ENCODE measurements at places on chromosomes 5 and 9. TPM values are rescaled to one million over a fixed set of nuclear protein-coding genes. Genes with fewer than 3 reads are reported as not detected.

GRCh38 chr5:80805038-80805437 is 150.3 kb upstream of the DHFR start:
- DNase-seq, result no peak

Gene TNFSF8
- total RNA-seq, result under 0.01 TPM

DNA sequence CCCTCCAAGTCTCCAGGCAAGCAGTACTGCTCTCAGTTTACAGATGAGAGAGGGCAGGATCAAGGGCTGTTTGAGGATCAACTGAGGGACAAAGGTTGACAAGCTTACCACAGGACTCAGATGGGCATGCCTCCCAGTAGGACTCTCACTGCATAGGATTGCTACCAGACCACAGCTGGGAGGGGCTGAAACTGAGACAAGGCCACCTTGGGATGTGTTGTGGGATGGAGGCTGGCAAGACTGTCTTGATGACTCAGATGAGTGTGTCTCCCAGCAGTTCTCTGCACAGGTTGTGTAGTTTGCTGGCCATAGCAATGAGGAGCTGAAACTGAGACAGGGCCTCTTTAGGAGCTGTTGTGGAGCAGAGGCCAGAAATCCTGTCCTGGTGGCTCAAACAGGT is 222.2 kb upstream of the IRX1 start:
- DNase-seq, result no peak

DNA sequence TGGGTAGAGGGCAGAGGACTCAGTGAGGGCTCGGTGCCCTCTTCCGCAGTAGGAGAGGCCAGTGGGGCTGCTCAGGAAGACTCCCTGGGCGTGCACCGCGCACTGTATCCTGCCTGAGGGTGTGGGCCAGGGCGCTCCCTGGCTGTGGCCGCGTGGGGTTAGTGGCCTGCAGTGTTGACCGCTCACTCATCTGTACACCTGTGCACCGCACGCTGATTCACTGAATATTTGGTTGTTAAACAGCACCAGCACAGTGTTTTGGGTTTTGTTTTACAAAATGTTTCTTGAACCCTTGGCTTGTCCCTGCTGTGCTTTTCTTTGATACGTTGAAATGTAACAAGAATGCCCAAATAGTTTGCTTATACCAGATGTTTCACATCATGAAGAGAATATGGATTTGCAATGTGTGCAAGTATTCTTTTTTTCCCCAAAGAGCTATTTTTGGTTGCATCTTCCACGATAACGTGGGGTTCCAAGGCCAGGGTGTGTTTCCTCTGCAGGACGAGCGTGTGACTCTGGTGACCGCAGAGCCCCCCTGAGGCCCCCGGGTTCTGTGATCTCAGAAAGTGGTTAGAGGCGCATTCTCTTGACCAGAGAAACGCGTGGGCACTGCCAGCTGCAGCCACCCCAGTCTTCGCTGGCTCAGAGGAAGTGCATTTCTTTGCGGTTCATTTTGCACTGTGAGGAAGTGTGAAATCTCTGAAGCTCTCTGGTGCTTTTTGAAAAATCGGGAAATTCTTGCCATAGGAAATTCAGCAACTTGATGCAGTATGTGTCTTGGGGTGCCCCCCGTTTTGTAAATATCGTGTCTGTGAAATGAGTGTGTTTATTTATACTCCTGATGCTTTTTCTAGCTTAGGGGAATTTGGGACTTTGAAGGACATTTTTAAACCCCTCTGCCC is 46.9 kb downstream of the AHRR start:
- no peak for DNase-seq

Gene JAK2
- total RNA-seq, result 58.7 TPM

Gene HMMR
- total RNA-seq, result 2.9 TPM

Gene NXNL2
- total RNA-seq, result 0.41 TPM

Gene SGCD
- 3.3 TPM for total RNA-seq

Gene PCDHGC4
- 65.2 TPM for total RNA-seq

GRCh38 chr9:26243029-26243697 is 564.9 kb upstream of the TUSC1 start:
- DNase-seq, result no peak

DNA sequence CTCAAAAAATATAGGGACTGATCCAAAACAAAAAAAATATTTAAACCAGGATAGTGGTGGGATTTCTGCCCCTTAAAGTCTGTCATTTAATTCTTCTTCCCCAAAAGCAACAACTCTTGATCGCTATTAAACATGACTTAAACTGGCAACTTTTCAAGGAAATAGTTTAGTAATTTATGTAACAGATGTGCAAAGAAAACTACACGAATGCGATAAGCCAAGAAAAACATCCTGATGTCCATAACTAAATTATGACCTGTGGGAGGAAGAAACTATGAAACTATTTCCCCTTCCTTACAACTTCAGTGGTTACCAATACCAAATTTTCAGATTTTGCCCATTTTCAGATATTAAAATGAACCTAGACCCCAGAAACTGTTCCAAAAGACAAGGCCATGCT is 31.5 kb downstream of the CLINT1 start:
- no peak for DNase-seq

DNA sequence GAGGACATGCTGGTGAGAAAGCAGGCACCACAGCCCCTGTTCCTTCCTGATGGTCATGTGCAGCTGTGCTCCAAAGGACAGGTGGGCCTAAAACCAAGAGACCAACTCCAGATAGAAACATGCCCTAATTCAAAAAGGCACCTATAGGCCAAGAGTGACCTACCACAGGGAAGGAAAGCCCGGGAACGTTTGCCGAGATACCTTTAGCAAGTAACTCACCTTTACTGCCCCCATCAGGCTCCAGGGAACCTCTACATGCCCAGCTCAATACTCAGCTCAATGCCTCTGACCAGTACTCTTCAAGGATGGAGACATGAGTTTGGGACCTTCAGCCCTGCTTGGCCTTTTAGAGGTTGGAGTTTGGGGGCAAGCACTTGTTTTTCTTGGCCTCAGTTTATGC is 172.8 kb upstream of the FSTL4 start:
- no peak for DNase-seq

Gene RFK
- total RNA-seq, result 110 TPM

DNA sequence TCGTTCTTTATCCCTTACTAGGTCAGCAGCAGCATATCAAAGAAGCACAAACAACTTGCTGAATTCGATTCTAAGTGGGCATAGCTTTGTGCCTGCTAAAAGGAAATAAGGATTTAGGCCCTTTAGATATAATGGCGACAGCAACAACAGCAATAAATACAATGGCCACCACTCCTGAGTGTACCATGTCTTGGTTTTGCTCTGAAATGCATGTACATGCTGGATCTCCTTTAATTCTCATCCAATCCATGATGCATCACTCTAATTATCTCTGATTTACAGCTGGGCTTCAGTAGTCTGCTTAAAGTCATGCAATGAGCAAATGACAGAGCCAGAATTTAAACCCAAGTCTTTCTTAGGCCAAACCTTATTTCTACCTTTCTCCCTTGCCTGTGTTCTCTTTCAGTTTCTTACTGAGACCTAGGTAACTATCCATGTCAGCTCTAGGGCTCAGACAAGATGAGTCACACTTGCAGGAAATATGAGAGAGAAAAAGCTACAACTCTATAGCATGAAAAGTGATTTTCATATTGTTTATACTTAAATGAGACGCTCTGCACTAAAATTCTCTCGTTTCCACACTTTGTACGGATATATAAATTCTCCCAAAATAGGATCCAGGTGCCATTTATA is 111.8 kb downstream of the HMHB1 start:
- DNase-seq, result no peak

DNA sequence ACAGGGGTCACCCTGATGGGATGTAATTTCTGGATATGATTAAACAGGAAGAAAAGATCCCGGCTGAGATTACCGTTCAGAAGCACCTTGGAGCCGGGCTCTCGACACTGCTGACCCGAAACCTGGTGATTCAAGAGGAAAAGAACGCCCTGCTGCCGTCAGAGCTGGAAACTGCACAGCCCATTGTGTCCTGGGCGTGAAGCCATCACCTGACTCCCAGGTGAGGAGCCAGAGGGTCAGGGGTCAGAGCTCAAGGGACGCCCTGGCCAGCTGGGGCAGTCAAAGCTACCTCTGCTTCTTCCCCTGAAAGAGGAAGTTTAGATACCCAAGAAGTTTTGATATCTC is 17.8 kb upstream of the SLC12A7 start:
- no peak for DNase-seq

Gene GDNF
- not detected for total RNA-seq

DNA sequence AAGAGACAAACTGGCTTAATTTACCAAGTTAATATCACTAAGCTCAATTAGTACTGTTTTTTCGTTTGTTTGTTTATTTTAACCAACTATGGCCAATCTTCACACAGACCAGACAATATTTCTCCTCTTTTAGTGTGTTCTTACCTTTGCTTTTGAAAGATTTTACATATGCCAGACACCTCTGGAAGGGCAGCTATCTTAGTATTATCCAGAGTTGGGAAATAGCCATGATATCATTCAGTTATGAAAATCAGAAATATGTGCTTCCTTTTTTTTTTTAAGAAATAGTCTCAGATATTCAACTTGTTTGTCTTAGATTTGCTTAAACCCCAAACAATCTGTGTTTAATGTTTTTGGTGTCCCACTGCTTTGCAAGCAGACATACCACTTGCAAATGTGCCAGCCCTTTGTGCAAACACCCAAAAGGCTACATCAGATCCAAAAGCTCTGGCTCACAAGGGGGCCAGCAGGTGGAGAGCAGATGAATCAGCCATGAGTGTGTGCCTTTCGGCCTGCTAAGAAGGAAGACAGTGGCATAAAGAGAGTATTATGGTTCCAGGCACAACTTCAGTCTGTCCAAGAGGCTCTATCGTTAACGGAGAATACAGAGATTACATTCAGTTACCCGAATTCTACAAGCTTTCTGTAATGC is 147.6 kb downstream of the EFNA5 start:
- DNase-seq, result no peak

All from frontal cortex (tissue), 4 donors.